ENCODE measurements at places on chromosomes 1 and 21.

GRCh38 chr21:34592120-34592955 lies 22.6 kb downstream of the RCAN1 start:
- DNase-seq = no peak

GRCh38 chr1:201486187-201486586 lies 17.2 kb upstream of the PHLDA3 start:
- no peak for DNase-seq

DNA sequence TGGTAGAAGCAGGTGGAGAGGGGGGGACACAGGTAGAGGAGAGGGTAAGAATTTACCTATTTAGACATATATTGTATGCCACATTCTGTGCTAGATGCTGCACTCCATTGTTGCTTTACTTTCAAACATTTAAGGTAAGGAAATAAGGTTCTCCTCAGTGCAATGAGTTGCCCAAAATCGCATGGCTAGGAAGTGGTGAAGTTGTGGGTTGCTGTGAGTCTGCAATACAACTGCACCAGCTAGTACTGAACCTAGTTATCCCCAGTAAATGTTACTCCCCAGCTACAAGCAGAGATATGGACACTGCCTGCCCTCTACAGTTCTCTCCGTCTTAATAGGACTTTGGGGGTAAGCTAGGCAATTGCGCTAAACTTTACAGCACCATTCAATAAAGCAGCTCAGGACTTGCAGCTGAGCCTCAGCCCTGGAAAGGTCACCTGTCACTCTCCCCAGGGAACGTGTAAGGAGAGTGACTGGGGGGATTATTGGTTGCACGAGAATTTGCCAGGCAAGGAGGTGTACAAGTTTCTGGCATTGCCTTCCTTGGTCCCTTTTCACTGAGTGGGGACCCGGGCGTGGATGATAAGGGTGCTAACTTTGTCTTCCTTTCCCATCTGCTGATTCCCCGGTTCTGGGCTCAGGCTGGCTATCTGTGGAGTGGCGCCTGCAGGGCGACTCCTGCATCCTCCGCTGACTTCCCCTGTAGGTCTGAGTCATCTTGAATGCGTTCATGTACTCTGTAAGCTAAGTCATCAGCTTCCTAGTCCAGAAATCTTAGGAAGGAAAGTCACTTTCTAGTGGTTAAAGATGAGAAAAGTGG lies 71.3 kb upstream of the CNTN2 start:
- no peak for DNase-seq

DNA sequence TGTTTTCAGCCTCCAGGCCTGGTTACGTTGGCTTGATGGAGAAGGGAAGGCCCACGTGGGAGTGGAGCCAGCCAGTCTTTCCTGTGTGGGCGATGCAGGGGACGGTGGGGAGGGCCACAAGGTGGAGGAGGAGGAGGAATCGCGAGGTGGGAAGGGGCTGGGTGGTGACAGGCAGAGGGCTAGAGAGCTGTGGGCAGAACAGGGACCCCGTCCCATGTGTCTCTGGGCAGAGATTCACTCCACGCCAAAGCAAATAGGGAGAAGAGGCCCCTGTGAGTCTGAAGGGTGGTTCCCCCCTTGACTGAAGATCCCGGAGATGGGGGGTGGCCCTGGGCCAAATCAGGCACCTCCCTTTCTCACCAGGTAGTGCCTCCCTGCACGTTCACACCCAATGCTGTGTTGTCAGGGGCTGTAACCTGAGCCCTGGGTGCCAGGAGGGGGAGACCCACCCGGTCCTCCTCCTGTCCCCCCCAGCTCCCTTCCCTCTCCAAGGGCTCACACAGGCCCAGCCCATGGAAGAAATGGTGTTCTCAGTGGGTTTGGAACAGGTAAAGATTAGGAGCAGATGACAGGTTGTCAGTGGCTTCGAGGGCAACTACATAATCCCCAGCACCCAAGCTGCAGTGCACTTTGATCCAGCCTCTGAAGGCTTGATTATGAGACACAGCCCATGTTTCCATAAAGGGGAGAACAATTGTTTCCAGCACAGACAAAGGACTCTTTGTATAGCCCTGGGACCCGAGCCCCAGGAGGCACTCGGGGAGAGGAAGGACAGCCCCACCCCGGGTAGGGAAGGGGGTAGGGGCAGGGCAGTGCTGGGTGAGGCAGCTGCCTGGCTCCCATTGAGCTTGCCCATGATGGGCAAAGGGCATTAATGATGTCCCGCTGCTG lies 37.7 kb upstream of the GPR37L1 start:
- DNase-seq = no peak

GRCh38 chr21:34736116-34736874 lies 67.5 kb downstream of the CLIC6 start:
- DNase-seq = no peak

- DNase-seq = no peak
Observed at GRCh38 chr1:28135371-28136168, 40.9 kb downstream of the PTAFR start.

DNA sequence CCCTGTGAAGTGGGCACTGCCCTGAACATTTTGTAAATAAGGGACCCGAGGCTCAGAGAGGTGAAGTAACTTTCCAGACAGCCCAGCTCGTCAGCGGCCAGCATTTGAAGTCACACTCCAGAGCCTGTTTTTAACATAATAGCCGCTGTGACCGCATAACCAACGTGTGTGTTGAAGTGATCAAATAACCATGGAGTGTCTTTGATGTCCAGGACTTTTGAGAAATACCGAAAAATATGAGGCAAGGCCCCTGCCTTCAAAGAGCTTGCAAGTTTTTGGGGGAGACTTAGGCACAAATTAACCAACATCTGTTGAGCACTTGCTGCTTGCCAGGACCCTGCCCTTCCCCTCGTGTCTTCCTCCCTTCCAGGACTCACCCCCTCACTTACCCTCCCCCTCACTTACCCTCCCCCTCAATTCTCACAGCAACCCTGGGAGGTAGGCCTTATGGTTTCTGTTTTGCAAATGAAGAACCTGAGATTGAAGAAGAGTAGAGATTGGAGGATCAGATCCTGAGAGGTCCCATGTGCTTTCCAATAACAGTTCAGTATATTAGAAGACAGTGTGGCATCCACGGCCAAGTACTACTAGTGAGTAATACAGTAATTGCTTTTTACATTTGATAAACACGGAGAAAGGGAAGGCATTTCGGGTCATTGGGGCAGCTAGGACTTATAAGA lies 1.3 kb upstream of the SLC16A1 start:
- DNase-seq = no peak

DNA sequence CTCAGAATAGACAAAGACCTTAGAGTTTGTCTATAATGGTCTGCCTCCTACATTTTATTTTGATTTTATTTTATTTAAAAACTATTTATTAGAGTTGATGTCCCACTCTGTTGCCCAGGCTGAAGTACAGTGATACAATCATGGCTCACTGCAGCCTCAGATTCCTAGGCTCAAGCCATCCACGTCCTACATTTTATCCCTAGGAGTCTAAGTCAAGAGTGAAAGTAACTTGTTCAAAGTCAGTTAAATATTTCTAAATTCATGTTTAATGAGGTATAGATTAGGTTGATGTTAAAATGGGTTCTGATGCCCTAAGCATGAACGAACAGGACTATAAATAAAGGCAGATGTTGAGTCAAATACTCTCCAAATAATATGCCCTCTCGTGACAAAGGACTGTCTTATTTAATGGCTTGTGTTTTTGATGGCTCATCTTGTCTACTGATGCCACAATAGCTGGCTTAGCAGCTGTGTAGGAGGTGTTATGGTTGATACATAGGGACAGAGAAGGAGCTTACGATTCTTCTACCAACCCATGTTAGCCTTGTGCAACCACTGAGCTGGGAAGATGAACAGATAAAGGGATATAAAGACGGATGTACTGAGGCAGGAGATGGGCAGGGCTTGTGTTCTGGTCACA lies 66.0 kb upstream of the CR1L start:
- no peak for DNase-seq

DNA sequence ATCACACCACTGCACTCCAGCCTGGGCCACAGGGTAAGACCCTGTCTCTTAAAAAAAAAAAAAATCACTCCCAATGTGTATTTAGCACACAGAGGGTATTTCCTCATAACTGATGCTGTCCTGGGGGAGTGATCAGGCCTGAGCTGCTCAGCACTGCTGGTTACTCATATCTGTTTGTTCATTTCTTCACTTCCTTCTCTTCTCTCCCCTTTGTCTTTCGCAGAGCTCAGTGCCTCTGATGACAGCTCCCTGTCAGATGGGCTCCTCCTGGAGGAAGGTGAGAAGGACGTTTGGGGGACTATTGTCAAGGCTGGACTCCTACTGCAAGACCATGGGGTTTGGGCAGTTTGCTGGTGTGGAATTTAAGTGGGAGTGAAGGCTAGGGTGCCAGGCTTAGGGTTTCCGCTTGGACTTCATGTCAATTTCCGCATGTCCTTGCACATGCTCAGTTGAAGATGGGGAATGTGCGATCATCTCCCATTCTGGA lies 13.0 kb downstream of the INAVA start:
- DNase-seq = no peak

GRCh38 chr1:185774394-185774793 lies 40.2 kb downstream of the HMCN1 start:
- no peak for DNase-seq

DNA sequence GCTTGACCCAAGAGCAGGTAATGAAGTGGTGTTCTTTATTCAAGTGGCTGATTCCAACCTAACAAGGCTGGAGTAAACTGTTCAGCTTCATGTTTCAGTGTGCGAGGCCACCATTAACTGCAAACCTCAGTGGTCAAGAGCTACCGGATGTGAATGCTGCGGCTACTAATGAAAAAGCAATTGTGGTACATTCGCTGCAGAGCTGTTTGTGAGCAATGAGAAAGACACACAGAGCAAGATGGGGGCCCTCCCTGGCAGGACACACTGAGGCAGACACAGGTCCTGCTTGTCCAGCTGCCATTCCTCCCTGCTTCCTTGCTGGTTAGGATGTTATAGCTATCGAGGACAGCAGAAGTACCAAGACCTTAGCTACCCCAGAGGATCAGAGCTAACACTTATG lies 26.1 kb downstream of the SYF2 start:
- DNase-seq = no peak

DNA sequence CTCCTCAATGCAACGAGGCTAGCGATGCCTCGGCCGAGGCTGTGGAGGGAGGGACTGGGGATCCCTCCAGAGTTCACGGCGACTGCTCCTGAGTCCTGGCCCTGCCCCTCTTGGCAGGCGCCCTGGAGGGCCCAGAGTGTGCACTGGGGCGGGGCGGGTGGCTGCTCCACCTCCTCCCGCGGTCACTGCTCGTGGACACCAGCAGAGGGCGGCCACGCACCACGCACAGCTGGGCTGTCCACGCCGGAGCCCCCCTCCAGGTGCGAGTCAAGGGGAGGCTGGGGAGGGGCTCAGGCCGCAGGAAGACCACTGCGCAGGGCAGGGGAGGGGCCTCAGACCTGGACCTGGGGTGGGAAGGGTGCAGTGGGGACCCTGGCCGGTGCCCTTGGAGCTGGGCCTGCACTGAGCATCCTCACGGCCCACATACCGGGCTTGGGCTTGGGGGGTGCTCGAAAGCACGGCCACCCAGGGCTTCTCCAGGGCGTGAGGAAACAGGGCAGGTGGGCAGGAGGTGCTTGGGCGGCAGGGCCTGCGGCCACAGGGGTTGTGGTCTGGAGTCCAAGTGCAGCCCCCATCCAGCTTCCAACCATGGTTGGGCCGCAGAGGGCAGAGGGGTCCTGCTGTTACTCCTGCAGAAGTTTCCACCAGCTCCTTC lies 20.6 kb upstream of the TTC34 start:
- DNase-seq = no peak

DNA sequence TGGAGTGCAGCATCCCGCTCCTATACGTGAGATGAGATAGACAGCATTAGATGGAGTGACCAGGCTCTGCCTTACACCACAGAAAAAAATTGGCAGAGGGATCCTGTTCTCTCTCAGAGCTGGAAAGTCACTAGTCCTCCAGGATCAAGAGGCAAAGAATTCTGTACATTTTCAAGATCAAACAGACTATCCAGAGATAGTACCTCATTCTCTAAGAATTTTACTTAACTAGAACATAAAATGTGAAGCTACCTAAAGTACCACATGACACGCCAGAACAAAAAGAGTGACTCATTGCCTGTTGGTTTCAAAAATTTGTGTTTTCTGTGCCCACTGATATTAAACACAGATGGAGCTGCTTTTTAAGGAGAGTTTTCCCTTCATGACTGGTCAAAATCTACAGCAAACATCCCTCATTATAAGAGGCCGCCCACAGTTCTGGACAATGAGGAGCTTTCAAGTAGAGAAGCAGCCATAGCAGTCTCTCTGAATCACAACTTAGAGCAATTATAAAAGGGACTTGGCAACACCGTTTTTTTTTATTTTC lies 32.3 kb downstream of the CD160 start:
- no peak for DNase-seq

GRCh38 chr1:14899686-14900085 lies 253.9 kb upstream of the TMEM51 start:
- DNase-seq = no peak

- no peak for DNase-seq
Observed at GRCh38 chr1:178864326-178864725, 6.6 kb downstream of the ANGPTL1 start.

- no peak for DNase-seq
Observed at GRCh38 chr1:93623436-93623835, 58.2 kb downstream of the BCAR3 start.

GRCh38 chr1:229782469-229782868 lies 156.4 kb downstream of the URB2 start:
- no peak for DNase-seq

DNA sequence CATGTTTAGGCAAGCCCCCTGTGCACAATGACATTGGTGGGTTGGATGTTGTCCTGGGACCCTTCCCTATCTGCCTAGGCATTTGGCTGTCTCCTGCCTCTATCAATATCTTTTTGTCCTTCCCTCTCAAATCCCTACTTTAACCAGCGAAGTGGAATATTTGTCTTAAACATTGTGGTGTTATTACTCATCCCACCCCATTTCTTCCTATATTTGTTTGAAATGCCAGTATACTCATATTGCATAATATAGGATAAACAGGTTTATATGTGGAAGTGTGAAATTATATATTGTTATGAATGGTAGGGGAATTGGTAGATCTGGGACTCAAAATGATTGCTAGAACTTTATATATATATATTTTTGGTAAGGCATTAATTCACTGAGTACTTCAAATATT lies 80.0 kb downstream of the ADGRL2 start:
- DNase-seq = no peak

DNA sequence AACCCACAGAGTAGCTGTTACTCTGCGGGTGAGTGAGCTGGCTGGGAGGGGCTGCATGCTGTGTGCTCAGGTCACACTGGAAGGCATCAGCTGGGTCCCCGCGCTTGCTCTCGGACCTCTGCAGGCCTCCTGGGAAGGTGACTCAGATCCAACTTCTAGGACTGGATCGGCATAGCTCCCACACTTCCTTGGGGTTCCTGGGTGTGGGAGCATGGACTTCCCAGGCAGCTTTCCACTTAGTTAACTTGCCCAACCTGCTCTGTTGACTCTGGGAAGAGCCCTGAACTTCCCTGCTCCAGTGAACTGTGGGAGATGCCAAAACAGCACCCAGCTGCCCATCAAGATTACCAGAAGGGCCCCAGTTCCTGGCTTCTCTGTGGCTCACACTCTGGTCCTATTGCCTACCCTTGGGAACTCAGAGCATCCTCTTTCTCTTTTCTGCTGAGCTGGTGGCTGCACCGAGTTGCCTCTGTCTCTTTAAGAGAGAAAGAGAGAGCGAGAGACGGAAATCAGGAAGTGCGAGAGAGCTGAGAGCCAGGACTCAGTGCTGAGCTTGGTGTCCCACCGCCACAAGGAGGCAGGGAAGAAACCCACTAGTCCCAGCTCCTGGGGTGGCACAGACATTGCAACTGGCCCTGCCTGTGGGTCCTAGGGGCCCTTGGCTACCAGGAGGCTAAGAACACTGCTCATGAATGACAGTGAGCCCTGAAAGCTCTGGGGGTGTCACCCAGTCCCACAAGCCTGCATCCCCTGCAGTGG lies at the start of gene IKBKE:
TSS of gene IKBKE (plus strand) at position 544 of the 759 bp plus-strand sequence. CDS start 2,752 bp downstream, outside the sequence.
- DNase-seq = no peak

- DNase-seq = no peak
Observed at GRCh38 chr1:43981135-43981491, 2.1 kb downstream of the B4GALT2 start.
